ENCODE measurements at places on chromosomes 2 and 18. TPM values are rescaled to one million over a fixed set of nuclear protein-coding genes. Genes with fewer than 3 reads are reported as not detected.
A peak's percentile ranks its signal among the peaks of the same experiment; 100 is the strongest.

- H3K27ac ChIP-seq = no peak overlapping the region
- no peak for DNase-seq
- no peaks in the 10 kb centered on the region for H3K27me3 ChIP-seq
- H3K36me3 ChIP-seq = no peaks in the 10 kb centered on the region
- no peaks in the 10 kb centered on the region for H3K4me1 ChIP-seq
- no peak overlapping the region for H3K4me3 ChIP-seq
These were observed 67.9 kb upstream of the TAF1B start for GRCh38 chr2:9775351-9775750.

GRCh38 chr18:45168866-45169600, 446.2 kb upstream of the SLC14A2 start:
- no peaks in the 10 kb centered on the region for H3K4me1 ChIP-seq
- H3K27me3 ChIP-seq = no peaks in the 10 kb centered on the region
- no peaks in the 10 kb centered on the region for H3K36me3 ChIP-seq
- peak overlapping the region; percentile 30 for H3K27ac ChIP-seq
- DNase-seq = no peak
- H3K4me3 ChIP-seq = no peak overlapping the region

Gene SH3BP4
- total RNA-seq = 22.8 TPM

Gene ABCG5
- not detected for total RNA-seq

DNA sequence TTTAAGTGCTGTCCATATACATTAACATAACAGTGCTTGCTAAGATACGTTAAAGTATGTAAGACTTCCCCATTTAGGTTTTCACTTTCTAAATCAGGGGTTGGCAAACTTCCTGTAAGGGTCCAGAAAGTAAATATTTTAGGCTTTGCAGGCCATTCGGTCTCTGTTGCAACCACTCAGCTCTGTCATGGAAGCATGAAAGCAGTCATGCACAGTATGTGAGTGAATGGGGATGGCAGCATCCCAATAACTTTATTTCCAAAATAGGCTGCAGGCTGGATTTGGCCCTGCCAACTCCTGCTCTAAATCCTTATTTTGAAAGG, 128.7 kb downstream of the PLA2R1 start:
- H3K27me3 ChIP-seq = no peaks in the 10 kb centered on the region
- no peak for DNase-seq
- no peaks in the 10 kb centered on the region for H3K4me1 ChIP-seq
- peaks cover 4% of the 10 kb centered on the region for H3K36me3 ChIP-seq

Gene OR6B2
- 2.8 TPM for total RNA-seq

DNA sequence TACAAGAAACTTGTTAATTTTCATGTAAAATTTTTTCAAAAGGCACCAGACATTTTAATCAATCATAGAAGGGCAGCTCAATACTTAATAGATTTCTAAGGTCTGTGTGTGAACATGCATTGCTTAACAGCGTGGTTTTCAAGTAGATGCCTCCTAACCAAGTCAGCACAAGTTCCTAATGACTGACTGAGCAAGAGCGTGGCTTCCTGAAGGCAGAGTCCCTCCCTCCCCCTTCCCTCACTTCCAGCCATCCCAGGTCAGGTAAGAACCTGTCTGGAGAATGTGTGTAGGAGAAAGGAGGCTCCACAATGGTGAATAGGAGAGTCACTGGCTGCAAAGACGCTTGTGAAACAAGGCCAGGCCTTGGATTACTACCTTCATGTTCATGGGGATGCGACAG, 33.5 kb upstream of the DAPL1 start:
- H3K27ac ChIP-seq = no peak overlapping the region
- no peaks in the 10 kb centered on the region for H3K4me1 ChIP-seq
- H3K4me3 ChIP-seq = no peak overlapping the region
- DNase-seq = no peak
- H3K27me3 ChIP-seq = no peaks in the 10 kb centered on the region
- no peaks in the 10 kb centered on the region for H3K36me3 ChIP-seq

Gene OTX1
- total RNA-seq = not detected

DNA sequence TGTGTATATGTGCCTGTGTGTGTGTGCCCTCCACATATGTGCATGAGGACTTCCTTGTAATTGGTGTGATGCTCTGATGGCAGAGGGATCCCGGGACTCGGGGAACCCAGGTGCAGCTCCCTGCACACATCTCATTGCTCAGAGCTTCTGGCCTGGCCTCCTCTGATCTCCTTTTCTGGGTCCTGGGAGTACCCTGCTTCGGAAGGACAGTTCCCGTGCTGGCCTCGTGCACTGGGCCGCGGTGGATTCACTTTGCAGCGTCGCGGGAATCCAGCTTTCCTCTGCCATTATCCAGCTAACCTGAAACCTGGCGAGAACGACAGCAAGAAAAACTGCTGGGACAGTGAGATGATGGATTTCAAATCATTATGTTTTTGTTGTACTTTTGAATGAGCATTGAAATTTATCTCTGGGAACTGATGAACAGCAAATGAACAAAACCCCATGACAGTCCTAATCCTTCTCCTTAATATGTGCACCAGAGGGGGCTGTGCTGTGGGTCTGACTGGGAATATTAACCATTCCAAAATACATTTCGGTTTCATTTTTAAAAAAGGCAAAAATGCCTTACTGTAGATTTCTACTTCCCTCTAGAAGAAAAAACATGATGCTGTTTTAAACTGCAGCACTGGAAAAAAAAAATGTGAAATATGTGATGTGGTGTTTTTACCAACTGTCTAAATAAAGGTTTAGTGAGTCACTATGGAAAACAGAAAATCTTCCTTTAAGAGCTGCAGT, 78.2 kb downstream of the PTGR3 start:
- no peak overlapping the region for H3K27ac ChIP-seq
- DNase-seq = no peak
- no peaks in the 10 kb centered on the region for H3K4me1 ChIP-seq
- H3K27me3 ChIP-seq = no peaks in the 10 kb centered on the region
- no peaks in the 10 kb centered on the region for H3K36me3 ChIP-seq

DNA sequence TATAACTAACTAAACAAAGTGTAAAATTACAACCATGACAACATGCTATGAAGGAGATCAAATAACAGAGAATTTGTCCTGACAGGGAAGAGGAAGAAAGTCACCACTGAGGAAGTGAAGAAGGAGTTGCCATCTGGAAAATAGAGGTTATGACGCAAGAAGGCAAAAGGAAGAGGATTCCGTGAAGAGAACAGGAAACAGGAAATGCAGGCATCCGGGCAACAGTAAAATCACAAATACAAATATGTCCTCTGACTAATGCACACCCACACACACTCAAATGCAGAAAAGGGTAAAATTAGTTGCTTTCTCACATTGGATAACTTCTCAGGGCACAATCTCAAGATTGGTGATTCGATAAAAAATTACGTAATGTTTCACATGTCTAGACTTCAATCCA, 278.4 kb downstream of the TMX3 start:
- no peaks in the 10 kb centered on the region for H3K27me3 ChIP-seq
- no peaks in the 10 kb centered on the region for H3K4me1 ChIP-seq
- DNase-seq = no peak

DNA sequence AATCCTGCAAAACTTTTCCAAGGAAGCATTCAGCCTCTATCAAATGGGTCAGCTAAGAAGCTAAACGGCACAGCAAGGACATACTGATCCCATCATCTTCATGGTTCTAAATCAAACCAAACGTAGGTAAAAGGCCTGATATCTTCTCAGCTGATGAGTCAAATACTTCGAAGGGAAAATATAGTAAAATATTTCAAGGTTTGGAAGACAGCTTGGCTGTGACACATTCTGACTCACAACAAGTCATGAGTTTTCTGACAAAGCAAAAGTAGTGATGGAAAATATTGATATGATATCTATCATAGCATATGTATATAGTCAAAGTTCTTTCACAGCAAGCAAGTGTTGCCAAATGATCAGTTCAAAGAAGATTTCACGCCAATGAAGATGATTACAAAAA, 31.5 kb downstream of the DOCK10 start:
- no peak overlapping the region for H3K4me3 ChIP-seq
- H3K4me1 ChIP-seq = no peaks in the 10 kb centered on the region
- no peaks in the 10 kb centered on the region for H3K27me3 ChIP-seq
- no peaks in the 10 kb centered on the region for H3K36me3 ChIP-seq
- H3K27ac ChIP-seq = no peak overlapping the region

DNA sequence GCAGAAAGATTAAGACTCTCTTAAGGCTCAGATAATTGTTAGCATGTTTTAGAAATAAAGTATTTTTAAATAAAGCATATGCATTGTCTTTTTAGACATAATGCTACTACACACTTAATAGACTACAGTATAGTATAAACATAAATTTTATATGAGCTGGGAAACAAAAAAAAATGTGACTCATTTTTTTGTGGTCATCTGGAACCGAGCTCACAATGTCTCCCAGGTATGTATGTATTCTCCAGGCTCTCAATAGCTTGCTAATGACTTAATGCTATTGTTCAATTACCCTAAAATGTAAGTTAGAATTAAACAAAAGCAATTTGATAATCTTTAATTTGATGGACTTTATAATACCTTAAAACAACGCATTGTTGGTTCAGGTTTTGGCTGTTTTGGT, 167.2 kb downstream of the NUP35 start:
- no peak overlapping the region for H3K4me3 ChIP-seq
- no peak overlapping the region for H3K27ac ChIP-seq
- H3K36me3 ChIP-seq = no peaks in the 10 kb centered on the region
- no peak for DNase-seq

Gene COL5A2
- total RNA-seq = 34.7 TPM

DNA sequence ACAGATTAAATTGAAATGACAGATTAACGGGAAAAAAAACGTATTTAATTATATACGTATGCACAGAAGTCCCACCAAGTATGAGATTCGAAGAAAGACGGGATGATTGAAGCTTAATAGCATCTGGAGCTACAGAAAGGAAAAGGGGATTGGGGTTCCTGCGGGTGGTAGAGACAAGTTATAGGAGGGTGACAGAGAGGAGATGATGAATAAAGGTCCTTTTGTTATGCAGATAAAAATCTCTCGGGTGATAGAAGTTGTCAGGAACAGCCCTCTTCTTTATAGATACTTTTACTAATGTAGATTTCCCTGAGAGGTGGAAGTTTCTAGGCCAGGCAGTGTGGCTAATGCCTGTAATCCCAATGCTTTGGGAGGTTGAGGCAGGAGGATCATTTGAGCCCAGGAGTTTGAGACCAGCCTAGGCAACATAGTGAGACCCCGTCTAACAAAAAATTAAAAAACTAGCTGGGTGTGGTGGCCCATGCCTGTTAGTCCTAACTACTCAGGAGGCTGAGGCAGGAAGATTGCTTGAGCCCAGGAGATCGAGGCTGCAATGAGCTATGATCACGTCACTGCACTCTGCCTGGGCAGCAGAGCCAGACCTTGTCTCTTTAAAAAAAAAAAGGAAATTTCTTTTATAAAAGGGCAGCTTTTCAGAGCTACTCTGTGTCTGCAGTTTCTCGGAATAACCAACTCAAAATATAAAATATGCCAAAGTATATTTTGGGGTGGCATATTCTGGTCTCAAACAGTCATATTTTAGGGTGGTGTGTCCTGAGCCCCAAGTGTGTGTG, 113.0 kb downstream of the STPG4 start:
- H3K4me1 ChIP-seq = peaks cover 45% of the 10 kb centered on the region
- no peak for DNase-seq
- H3K27me3 ChIP-seq = no peaks in the 10 kb centered on the region
- H3K4me3 ChIP-seq = no peak overlapping the region
- H3K36me3 ChIP-seq = no peaks in the 10 kb centered on the region
- peak overlapping the region; percentile 83 for H3K27ac ChIP-seq

Gene SERPINB2
- not detected for total RNA-seq

- no peaks in the 10 kb centered on the region for H3K27me3 ChIP-seq
- no peaks in the 10 kb centered on the region for H3K36me3 ChIP-seq
- no peaks in the 10 kb centered on the region for H3K4me1 ChIP-seq
- no peak overlapping the region for H3K4me3 ChIP-seq
- no peak for DNase-seq
These were observed 171.0 kb downstream of the ANAPC1 start for GRCh38 chr2:111712940-111713515.

Gene MBOAT2
- 23.7 TPM for total RNA-seq

Gene VAMP8
- total RNA-seq = 9.4 TPM

- no peaks in the 10 kb centered on the region for H3K27me3 ChIP-seq
- no peak for DNase-seq
- no peak overlapping the region for H3K4me3 ChIP-seq
- peaks cover 4% of the 10 kb centered on the region for H3K4me1 ChIP-seq
- no peak overlapping the region for H3K27ac ChIP-seq
These were observed 14.5 kb upstream of the PLA2R1 start for GRCh38 chr2:160076914-160077313.

DNA sequence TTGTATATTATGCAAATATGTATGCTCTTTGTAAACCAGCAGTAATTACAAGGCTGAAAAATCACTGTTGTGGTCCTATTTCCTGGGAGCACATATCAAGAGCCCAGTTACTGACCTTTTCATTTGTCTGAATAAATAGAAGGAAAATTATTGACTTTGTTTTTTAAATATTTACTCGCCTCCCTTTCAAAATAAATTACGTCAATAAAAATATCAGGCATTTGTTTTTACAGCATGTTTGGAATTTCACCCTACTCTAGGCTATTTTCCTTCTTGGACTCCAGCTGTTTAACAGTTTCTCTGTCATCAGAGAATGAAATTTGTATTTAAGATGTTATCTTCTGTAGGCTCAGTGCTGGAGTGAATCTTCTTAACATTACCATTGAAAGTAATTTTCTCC, 59.9 kb upstream of the LRATD1 start:
- no peaks in the 10 kb centered on the region for H3K27me3 ChIP-seq
- H3K4me1 ChIP-seq = no peaks in the 10 kb centered on the region
- H3K36me3 ChIP-seq = no peaks in the 10 kb centered on the region
- no peak overlapping the region for H3K4me3 ChIP-seq
- no peak overlapping the region for H3K27ac ChIP-seq
- DNase-seq = no peak

GRCh38 chr2:23065936-23066335, 319.0 kb upstream of the KLHL29 start:
- no peak for DNase-seq
- H3K4me1 ChIP-seq = no peaks in the 10 kb centered on the region
- H3K27ac ChIP-seq = no peak overlapping the region
- H3K27me3 ChIP-seq = no peaks in the 10 kb centered on the region

DNA sequence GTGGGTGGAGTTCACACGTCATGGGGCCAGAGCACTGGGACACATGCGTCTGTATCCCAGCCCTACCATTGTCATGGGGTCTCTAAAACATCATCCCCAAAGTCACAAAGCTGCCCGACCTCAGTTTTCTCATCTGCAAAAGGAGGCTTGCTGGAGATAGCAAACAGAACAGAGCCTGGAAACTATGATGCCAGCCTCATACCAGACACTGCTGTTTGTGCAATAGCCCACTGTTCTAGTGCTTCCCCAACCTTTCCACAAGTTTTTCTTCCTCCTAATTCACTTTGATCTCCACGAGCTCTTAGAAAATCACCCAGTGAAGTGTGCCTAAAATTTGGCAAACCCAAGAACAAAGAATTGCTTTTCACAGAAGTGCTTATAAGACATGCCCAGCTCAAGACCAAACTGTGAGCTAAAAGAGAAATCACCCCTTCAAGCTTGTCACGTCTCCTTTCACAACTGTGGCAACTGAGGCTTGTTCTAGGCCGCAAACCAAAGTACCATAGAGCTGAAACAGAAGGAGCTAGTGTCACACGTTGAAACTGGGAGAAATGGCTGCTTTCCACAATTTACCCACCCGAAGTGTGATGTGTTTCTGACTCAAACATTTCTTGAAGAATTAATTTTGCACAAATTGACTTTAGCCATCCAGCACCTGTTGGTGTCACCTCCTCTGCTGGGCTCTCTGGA, 162.7 kb upstream of the ID2 start:
- no peak overlapping the region for H3K27ac ChIP-seq
- no peak overlapping the region for H3K4me3 ChIP-seq
- DNase-seq = no peak
- no peaks in the 10 kb centered on the region for H3K27me3 ChIP-seq
- no peaks in the 10 kb centered on the region for H3K4me1 ChIP-seq
- H3K36me3 ChIP-seq = no peaks in the 10 kb centered on the region
